Activated T-helper 2 cell treated with anti-CD3 and anti-CD28 coated beads, Interferon-gamma antibody, Interleukin-2, Interleukin-4, amounts not matched to agents 10 μg/mL and 5 μg/mL and 100 μg/mL, durations not matched to agents 14 hours and 24 hours and 36 hours (primary cell): ENCODE measurements at places on chromosomes 6 and 20. TPM values are rescaled to one million over a fixed set of nuclear protein-coding genes. Genes with fewer than 3 reads are reported as not detected.

DNA sequence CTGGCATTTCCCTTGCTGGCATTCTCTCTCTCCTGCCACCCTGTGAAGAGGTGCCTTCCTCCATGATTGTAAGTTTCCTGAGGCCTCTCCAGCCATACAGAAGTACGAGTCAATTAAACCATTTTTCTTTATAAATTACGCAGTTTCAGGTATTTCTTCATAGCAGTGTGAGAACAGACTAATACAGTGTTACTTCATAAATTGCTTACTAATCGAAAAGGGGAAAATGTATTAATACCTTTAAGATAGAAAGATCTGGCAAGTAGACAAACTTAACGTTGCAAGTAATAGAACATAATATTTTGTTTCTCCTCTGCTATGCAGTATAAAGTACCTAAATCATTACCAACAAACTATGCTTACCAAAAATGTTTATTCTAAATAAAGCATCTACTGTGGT is 178.3 kb upstream of the LAMA2 start:
- no peak for DNase-seq
- no peak overlapping the region for H3K4me3 ChIP-seq
- H3K4me1 ChIP-seq: no peaks in the 10 kb centered on the region
- no peak overlapping the region for H3K27ac ChIP-seq
- H3K36me3 ChIP-seq: no peaks in the 10 kb centered on the region

DNA sequence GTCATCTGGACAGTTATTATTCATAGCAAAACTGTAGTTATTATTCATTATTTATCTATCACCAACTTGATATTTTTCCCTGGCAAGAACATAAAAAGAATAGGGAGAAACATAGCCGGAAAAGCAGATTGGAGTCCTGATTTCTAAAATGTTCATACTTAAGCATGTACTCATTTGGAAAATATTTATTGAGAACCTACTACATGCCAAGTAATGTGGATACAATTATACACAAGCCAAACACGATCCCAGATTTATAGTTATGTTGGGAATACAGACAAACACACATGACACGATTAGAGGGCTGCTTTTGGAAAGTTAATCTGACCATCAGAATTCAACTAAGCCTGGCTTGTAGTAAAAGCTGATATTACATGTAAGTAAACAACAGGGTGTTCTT is 30.7 kb downstream of the ARHGAP18 start:
- no peak overlapping the region for H3K4me3 ChIP-seq
- no peaks in the 10 kb centered on the region for H3K27me3 ChIP-seq
- H3K36me3 ChIP-seq: peaks cover 4% of the 10 kb centered on the region
- no peak overlapping the region for H3K27ac ChIP-seq
- peaks cover 57% of the 10 kb centered on the region for H3K4me1 ChIP-seq

- no peak overlapping the region for H3K27ac ChIP-seq
- H3K4me1 ChIP-seq: no peaks in the 10 kb centered on the region
- H3K4me3 ChIP-seq: no peak overlapping the region
- no peak for DNase-seq
Observed at GRCh38 chr6:84929212-84929611, 164.8 kb upstream of the TBX18 start.

GRCh38 chr20:35326021-35326739 is 34.0 kb upstream of the FAM83C start:
- H3K4me1 ChIP-seq: peaks cover 33% of the 10 kb centered on the region
- no peak overlapping the region for H3K4me3 ChIP-seq
- H3K27me3 ChIP-seq: no peaks in the 10 kb centered on the region
- peaks cover 12% of the 10 kb centered on the region for H3K36me3 ChIP-seq
- peak overlapping the region; percentile 8 for H3K27ac ChIP-seq

Gene VIP
- not detected in 2 replicates for total RNA-seq

Gene SLC17A1
- total RNA-seq: 0.32 and 0.34 TPM in 2 replicates

Gene UNC93A
- total RNA-seq: not detected in 2 replicates

Gene BPI
- not detected in 2 replicates for total RNA-seq

Gene DDO
- total RNA-seq: not detected in 2 replicates
